Caki2 (cell line): ENCODE measurements at places on chromosomes 7 and 10. TPM values are rescaled to one million over a fixed set of nuclear protein-coding genes. Genes with fewer than 3 reads are reported as not detected.

GRCh38 chr7:3630081-3630480 lies 329.0 kb downstream of the SDK1 start:
- DNase-seq: no peak

DNA sequence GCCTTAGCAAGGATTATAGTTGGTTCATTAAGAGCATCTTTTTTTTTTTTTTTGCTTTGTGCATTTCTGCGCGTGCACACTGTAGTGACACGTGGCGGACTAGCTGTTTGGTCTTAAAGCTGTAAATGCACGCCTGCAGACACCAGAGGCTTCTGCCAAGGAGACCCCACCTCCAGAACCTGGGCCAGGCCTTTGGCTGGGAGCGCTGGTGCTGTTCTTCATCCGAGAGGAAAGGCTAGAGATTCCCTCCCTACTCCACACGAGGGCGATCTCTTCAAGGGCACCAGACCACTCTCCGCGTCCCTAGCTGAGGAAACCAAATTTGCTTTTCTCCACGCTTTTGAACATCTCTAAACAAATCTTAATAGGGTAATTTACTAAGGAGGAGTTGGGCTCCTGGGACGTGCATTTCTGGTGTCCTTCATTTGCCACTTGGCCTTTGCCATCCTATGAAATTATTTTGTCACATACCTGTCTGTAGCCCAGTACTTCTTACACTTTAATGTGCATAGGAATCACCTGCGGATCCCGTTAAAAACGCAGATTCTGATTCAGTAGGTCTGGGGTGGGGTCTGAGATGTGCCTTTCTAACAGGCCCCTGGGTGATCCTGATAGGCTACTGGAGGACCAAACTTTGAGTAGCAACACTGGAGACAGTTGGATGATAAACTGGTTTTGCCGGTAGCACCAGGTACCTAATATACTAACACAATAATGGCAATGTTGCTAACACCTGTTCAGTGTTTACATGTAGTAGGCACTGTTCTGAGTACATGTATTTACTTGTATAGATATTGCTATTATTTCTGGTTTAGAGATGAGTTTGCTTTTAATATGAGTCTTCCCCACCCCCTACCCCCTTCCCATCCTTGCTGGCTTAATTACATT lies 1.3 kb upstream of the SLC26A5 start:
- DNase-seq: peak; percentile 48

DNA sequence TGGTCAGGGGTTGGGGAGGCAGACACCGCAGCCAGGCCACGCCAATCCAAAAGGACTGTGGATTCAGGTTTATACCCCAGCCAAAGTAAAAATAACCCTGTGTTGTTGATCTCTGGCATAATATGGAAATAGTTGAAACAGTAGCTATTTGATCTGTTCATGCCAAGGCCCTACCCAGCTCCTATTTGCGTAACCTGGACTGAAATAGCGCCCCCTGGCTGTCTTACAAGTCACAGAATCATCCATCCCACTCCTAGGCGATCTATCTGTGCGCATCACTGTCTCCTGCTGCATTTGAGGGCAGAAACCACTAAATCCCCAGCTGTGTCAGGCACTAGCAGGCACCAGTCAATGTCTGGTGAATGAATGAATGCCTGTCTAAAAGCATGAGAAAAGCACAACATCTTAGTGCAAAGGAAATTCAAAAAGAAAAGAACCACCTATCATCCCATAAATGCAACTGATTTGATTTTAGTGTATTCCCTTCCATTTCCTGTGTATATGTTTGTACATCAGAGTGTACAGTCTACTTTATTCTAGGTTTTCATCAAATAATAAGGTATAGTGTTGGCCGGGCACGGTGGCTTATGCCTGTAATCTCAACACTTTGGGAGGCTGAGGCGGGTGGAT lies 160.0 kb downstream of the SLIT1 start:
- no peak for DNase-seq

GRCh38 chr7:22667562-22668239 lies 59.3 kb upstream of the IL6 start:
- peak; percentile 33 for DNase-seq

GRCh38 chr10:620971-621370 lies 68.5 kb downstream of the DIP2C start:
- no peak for DNase-seq

DNA sequence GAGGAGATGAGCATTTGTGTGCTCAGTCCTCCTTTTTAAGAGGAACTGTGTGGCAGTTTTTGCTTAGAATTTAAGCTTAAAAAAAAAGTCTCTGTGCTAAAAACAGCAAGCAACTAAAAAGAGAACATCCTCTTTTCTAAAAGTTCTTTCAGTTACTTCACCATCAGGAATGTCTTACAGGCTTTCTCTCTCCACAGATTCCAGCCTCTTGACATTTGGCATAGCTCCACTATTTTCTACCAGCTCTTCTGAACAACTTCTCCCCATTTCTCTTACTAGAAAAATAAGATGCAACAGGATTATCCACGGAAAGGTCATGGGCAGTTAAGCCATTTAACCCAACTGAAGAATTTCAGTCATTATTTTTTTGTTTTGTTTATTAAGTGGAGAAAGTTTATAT lies 13.2 kb downstream of the PCLO start:
- no peak for DNase-seq

GRCh38 chr7:6182993-6183392 lies 89.4 kb downstream of the CYTH3 start:
- no peak for DNase-seq

GRCh38 chr10:29257106-29257783 lies 31.6 kb upstream of the LYZL1 start:
- DNase-seq: peak; percentile 80

DNA sequence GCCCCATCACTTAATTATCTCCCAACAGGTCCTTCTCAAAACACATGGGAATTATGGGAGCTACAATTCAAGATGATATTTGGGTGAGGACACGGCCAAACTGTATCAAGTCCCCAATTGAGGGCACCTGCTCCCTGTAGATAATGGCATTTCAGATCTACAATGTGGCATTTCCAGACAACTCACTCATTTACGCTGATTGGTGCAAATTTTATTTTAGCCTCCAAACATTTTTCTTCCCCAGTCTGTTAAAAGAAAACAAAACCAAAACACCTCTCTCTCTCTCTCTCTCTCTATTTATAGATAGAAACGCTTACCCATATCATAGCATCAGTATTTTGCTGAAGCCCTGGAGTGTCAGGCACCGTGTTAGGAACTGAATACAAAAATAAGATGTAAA lies 148.7 kb upstream of the KLF6 start:
- DNase-seq: no peak

DNA sequence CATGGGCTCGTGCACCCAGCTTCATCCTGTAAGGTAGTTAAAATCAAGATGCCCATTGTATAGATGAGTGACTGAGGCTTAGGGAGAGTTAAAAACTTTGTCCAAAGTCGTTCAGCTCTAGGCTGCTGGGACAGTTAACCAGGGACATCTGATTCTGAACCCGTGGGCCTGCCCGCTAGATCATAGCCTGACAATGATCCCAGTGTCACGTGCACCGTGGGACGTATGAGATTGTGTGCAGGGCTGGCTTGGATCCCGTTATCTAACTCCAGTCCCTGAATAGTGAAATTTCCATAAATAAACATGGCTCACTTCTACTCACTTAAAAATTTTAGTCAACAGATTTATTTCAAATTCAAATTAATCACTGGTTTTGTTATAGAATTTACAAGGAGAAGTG lies 24.9 kb downstream of the C10orf120 start:
- DNase-seq: no peak

TAS2R4 gene
- not detected in 2 replicates for total RNA-seq

TACR2 gene
- not detected in 2 replicates for total RNA-seq

GIMAP1 gene
- total RNA-seq: not detected in 2 replicates

GRID1 gene
- total RNA-seq: 2.6 and 6.6 TPM in 2 replicates

IFIT1 gene
- total RNA-seq: 19.8 and 26.9 TPM in 2 replicates

SHTN1 gene
- total RNA-seq: 5.8 and 44.9 TPM in 2 replicates

GIMAP4 gene
- total RNA-seq: not detected in 2 replicates
